NCI-H526 (cell line): ENCODE measurements at places on chromosomes 7 and 10.

GRCh38 chr10:124291001-124291701 lies 127.6 kb downstream of the OAT start:
- no peak for DNase-seq

DNA sequence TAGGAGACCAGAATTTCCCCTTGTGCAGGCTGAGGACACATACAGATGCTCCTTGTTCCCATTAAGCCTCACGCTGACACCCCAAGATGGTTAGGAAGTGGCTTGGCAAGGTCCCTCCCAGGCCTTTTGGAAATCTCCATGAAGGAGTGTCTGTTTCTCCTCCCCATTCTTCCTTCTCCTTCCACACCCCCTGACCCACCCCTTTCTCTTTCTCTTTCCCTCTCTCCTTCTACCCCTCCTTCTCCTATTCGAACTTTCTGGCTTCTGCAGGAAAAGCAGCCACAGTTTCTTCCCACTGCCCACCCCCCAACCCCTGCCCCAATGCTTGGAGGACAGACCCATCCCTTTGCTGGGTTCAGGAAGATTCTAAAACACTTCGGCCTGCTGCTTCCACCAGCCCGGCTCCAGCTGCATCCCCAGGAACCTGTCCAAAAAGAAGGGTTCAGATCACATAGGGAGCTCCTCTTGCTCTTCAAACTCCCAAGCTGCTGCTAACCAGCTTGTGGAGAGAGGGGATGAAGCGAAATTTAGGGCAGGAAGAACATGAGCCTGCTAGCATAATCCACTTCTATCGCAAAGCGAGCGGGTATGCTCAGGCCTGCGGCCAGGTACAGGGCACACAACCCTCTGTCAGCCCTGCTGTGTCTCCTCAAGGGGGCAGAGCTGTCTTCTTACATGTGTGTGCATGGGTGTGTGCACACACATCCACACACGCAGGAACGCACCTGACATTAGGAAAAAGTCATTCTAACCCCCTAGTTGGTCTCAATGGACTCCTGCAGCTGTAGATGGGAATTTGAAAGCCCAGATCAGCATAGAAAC lies 80.4 kb downstream of the PPP1R3C start:
- DNase-seq = peak; percentile 3

GRCh38 chr7:79876848-79877252 lies 257.8 kb upstream of the GNAI1 start:
- no peak for DNase-seq

- no peak for DNase-seq
Measured at GRCh38 chr7:107995184-107996071, 7.5 kb downstream of the LAMB1 start.

DNA sequence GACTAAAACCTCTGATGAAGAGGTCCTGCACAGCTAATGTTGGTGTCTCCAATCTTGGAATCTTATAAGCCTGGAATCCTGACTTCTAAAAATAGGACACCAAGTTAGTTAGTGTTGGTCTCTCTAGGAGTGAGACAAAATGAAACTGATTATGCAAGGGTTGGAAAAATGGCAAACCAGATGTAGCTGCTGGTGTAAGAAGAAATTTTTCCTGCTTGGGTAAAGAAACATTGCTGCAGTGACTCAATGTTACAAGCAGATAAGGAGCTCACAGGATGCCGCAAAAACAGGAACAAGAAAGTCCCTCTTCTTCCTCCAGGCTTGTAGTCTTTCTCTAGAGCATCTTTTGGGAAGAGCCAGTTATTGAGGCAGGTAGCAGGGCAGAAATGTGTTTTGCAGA lies 449.0 kb downstream of the ETV1 start:
- DNase-seq = no peak

DNA sequence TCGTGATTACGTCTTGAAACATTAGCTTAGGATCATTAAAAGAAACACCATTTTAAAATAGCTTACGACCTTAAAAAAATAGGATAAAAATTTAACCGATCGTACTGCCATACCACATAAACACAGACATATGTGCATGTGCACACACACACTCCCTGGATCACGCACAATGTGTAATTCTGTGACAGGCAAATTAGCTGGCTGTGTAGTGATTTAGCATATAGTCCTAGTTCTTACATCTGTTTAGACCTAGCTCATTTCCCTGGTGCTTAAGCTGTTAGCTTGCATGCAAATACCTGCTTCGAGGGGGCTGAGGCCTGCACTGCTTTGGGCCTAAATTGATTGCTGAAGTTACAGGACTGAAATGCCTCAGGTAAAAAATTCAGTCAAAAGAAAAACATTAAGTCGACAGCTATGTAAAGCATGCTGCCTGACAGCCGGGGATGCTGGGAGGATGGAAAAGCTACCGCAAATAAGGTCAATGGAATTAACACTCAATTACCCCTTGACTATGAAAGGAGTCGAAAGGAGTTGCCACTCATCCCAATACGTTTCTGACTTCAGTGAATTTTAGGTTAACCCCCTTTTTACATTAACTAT lies 267.1 kb upstream of the FZD8 start:
- DNase-seq = peak; percentile 12

GRCh38 chr7:141675436-141676215 lies 26.3 kb downstream of the DENND11 start:
- no peak for DNase-seq

- DNase-seq = no peak
Measured at GRCh38 chr7:46680147-46680546, 759.1 kb upstream of the IGFBP3 start.

GRCh38 chr7:70614237-70615045 lies 517.5 kb upstream of the GALNT17 start:
- DNase-seq = no peak

DNA sequence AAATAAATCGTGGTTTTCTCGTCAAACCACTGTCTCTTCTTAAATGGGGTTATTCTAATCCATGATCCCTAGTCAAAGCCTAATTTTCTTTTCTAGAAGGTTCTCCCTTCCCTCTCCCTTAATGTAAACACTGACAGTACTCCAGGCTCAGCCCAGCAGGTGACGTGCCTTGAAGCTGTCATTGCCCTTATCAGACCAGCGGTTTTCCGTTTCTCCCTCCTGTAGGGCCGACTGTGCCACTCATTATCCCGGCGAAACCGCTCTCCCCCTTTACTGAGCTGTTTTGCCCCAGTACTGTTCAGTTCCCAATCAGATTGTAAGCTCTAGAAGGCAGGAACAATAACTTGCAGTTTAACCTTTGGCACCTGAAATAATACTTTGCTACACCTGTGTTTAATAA lies 153.5 kb upstream of the RHEB start:
- no peak for DNase-seq

DNA sequence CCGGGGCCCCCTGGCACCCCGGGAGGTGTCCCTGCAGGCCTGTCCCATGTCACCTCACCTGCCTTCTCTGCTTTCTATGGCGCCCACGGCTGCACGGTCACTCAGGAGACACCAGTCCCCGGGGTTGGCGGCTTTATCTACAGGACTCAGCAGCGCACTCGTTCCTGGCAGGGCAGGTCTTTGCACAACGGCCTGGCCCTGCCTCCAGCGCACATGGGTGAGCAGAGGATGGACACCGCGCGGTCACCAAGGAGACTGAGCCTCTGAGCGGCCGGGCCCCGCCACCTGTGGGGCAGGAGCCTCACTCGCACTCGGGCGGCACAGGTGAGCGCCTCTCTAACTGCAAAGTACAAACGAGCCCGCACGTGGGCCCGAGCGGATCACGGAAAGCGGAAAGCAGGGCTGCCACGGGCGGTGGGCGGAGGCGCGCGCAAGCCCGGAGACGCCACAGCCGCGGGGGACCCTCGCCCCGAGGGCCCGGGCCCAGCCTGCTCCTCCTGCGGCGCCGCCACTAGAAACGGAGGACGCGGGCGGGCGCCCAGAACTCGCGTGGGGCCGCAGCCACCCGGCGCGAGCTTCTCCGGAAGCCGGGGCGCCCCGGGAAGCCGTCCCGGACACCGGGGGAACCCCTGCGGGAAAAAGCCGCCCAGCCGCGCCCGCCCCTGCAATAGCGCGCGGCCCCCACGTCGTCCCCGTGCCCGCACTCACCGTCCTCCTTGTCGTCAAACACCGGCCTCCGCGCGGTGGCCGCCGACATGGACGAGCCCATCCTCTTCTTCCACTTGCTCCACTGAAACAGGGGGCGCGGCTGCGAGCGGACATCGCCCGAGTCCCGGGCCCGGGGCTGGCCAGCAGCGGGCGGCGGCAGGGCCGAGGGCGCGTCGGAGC lies 642 bp downstream of the STK32C start:
- DNase-seq = peak; percentile 86

GRCh38 chr10:54749623-54750022 lies 51.4 kb downstream of the PCDH15 start:
- no peak for DNase-seq

DNA sequence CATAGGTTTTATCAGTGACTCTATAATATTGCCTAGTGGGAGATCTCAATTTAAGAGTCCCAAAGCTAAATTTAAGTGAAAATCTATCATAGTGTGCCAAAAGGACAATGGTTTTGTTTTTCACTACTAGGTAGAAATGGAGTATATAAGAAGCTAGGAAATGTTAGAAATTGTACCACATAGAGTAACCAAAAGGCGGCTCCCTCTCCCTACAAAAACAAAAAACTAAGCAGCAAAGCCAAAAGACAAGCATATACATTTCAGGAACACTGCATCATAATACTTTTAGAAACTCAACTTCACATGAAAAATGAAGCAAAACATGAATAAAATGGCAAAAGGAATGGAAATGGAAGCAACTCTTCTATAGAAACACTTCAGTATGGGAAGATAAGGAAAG lies 271.6 kb downstream of the CACNA2D1 start:
- DNase-seq = peak; percentile 7

GRCh38 chr10:49474901-49475300 lies 64.0 kb downstream of the ERCC6 start:
- no peak for DNase-seq

DNA sequence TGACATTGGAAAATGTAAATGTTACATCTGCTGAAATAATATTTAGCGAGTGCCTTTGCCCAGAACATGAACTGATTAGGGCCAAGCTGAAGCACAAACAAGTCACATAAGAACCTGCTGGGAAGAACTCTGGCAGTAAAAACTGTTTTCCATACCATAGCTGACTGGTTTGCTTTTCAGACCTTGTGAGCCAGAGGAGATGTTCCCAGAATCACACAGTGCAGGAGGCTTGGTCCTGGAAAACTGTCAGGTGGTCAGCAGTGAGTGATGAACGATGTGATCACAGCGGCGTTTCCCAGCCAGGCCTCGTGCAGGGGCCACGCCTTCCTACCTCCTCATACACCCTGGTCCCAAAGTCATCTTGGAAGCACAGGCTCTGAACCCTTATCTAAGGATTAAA lies 164.2 kb upstream of the EEPD1 start:
- DNase-seq = peak; percentile 22

DNA sequence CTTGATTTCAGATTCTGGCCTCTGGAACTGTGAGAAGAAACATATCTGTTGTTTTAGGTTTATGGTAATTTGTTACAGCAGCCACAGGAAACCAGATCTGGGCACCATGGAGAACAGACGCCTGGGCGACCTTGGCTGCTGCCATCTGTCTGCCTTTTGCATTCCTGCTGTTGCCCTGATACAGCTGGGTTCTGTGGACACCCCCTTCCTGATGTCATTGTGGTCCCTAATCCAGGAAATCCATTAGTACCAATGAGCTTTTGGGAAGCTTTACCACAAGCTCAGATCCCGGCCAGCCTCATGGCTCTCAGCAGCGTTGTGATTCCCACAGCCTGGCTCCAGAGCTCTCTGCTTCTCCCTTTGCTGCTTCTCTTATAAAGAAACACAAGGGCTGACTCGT lies 174.2 kb upstream of the NPS start:
- no peak for DNase-seq

DNA sequence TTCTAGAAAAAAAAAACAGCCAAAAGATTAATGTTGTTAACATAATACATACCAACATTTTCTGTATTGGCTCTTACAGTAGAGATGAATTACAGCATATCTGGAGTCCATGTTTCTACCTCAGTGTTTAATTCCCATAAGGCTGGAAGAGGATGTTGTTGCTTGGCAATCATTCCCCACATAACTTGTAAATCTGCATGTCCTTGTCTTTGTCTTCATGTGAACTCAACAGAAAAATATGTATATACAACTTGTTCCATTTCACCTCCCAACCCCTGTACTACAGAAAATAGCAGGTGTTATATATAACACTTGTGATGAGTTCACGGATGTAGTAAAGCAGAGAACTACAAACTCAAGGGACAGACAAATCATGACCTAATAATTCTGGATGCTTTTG lies 160.9 kb upstream of the SEMA3C start:
- DNase-seq = no peak

DNA sequence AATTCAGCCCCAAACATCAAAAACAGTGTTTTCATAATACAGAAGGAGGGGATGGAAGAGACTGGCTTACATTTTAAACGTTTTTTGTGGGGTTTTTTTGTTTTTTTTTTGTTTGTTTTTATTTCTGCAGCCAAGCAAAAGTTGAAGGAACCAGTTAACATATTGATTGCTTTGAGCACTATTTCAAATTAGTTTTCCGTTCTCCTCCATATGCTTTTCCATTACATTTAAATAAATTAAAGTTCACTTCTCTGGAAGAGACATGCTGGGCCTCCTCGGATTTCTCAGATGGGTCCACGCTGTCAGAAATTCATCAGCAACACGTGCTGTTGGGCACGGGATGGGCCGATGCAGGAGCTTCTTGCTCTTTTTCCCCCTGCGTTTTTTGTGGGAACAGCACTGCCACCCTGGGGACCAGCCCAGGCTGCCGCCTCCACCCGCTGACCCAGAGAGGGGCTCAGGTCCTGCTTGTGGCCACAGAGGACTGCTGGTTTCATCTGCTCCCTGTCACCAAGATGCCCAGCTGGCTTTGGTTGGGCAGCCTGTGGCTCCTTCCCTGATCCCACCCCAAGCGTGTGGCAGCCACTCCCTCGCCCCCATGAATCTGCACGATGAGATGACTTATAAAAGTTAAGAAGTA lies 67.7 kb upstream of the CHST15 start:
- no peak for DNase-seq

- no peak for DNase-seq
Measured at GRCh38 chr10:88933564-88933963, 19.0 kb downstream of the ACTA2 start.

- DNase-seq = peak; percentile 14
Measured at GRCh38 chr7:127478024-127478355, 85.5 kb upstream of the ZNF800 start.

DNA sequence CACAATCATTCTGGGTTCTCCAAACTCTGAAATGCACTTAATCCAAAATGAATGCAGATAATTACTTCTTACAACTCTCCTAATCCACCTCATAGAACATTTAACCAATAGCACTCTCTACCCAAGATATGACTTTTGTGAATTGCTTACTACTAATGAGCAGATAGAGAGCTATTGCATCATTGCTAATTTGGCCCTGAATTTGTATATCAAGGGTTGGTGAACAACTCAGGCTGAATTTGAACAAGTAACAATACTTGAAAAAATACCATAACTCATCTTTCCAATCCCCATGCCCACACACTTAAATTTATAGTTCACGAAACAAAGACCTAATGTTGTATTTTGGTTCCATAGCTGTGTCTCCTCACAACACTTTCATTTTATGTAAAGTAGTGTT lies 246.0 kb downstream of the TSPAN12 start:
- DNase-seq = no peak

- no peak for DNase-seq
Measured at GRCh38 chr7:123528265-123528664, 6.1 kb downstream of the IQUB start.
